ENCODE measurements at places on chromosomes 16 and 17. TPM values are rescaled to one million over a fixed set of nuclear protein-coding genes. Genes with fewer than 3 reads are reported as not detected.

- DNase-seq = no peak
Observed at GRCh38 chr16:30122604-30123160, 338 bp downstream of the MAPK3 start.

The ANKS4B gene
- not detected for total RNA-seq

The KRTAP1-1 gene
- total RNA-seq = not detected

GRCh38 chr17:72642720-72643119, 449.8 kb downstream of the SLC39A11 start:
- DNase-seq = no peak

- DNase-seq = no peak
Observed at GRCh38 chr16:66342294-66342900, 24.1 kb upstream of the CDH5 start.

- DNase-seq = no peak
Observed at GRCh38 chr17:62084585-62084984, 19.5 kb upstream of the MED13 start.

DNA sequence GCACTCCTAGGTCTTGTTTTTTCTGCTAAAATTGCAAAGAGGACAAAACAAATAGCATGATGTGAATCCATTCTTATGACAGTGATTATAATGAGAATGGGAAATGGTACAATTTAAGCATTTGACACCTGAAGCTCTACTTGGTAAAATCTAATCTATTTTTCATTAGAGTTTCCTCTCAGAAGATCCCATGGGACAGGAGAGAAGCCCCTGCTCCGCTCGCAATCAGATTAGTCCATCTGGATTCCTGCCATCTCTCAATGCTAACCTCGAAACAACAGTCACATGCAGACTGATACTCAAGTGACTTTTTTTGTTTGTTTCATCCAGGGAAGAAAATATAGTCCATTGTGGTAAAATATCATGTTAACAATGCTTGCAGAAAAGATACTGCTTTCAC, 107.4 kb upstream of the TOM1L1 start:
- DNase-seq = no peak

The PNMT gene
- 0.46 TPM for total RNA-seq

All from chondrocyte (in vitro differentiated cells).